NCI-H460 (cell line): ENCODE measurements at places on chromosomes 6 and 20. TPM values are rescaled to one million over a fixed set of nuclear protein-coding genes. Genes with fewer than 3 reads are reported as not detected.

Gene HLA-DMB
- total RNA-seq, result not detected in 2 replicates

GRCh38 chr6:13412639-13413465, 74.5 kb downstream of the GFOD1 start:
- no peak for DNase-seq

Gene SLA2
- total RNA-seq, result 0.05 TPM in 1 of 2 replicates, not detected in the other

GRCh38 chr6:136740050-136740974, 52.0 kb downstream of the MAP3K5 start:
- DNase-seq, result no peak

GRCh38 chr20:62624719-62625453, 17.4 kb upstream of the SLCO4A1 start:
- DNase-seq, result no peak

DNA sequence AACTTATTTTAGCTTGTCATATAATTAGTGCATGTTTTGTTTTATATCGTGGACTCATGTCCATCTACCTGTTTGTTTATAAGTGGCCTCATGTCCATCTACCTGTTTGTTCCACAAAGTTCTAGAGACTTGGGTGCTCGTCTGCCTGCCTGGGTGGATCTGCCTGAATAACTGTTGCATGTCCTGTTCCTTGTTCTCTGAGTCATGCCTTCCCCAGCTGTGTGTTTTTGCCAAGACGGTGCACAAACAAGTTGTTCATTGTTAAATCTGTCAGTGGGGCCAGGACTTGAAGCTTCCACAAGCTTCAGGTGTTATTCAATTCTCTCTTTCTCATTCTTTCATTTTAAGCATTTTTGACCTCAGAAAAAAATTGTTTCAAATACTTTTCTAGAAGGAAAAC, 358.0 kb upstream of the CITED2 start:
- no peak for DNase-seq

GRCh38 chr6:110044096-110044495, 66.0 kb downstream of the GPR6 start:
- DNase-seq, result no peak

- no peak for DNase-seq
Observed at GRCh38 chr6:15437090-15437635, 191.3 kb downstream of the JARID2 start.

Gene ABHD16B
- not detected in 2 replicates for total RNA-seq

Gene LRRC1
- 3.2 and 4.2 TPM in 2 replicates for total RNA-seq

Gene PXMP4
- total RNA-seq, result 2.7 and 4.5 TPM in 2 replicates

GRCh38 chr6:439641-440167, 48.2 kb downstream of the IRF4 start:
- no peak for DNase-seq

- DNase-seq, result no peak
Observed at GRCh38 chr6:19175023-19175422, 662.1 kb upstream of the ID4 start.

GRCh38 chr6:92147246-92147645, 1272.1 kb downstream of the EPHA7 start:
- DNase-seq, result no peak

DNA sequence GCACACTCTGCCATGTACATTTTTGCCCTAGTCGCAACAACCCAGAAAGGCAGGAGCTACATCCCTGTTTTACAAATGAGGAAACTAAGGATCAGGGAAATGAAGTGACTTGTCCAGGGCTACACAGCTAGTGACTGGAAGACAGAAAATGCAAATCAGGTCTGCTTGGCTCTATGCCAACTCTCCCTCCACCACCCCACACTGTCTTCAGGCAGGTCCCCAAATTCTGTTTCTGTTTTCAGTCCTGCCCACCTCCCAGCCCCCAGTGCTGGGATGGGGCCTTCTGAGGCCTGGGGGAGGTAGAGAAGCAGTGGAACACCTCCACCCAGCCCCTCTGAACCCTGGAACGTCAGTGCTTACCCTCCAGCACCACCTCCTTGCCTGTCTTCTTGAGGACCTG, 5.1 kb downstream of the SNTA1 start:
- no peak for DNase-seq

Gene DOK5
- not detected in 2 replicates for total RNA-seq

DNA sequence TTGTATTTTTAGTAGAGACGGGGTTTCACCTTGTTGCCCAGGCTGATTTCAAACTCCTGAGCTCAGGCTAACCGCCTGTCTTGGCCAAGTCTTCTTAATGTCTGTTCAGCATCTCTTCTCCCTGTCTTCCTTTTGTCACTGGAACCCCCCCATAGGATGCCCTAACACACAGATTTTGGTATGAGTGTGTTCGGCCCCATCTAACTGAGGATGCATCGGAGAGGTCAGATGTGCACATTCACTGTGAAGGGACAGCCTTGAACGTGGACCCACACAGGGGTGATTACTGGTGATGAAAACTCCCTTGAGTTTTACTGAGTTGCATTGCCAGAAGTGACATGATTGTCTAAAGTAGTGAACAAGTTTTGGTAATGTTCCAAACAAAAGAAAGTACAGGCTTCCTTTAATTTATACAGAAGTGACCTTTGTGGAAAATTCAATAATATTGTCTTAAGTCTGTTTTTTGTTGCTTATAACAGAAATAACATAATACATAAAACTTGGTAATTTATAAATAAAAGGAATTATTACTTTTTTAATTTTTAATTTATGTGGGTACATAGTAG, 40.5 kb upstream of the NCOA3 start:
- DNase-seq, result no peak
